Small intestine (tissue), 16 donors: ENCODE measurements at places on chromosomes 16 and 17.

GRCh38 chr17:4540224-4540651 is 14.9 kb downstream of the MYBBP1A start:
- DNase-seq, result peak; percentile 87

DNA sequence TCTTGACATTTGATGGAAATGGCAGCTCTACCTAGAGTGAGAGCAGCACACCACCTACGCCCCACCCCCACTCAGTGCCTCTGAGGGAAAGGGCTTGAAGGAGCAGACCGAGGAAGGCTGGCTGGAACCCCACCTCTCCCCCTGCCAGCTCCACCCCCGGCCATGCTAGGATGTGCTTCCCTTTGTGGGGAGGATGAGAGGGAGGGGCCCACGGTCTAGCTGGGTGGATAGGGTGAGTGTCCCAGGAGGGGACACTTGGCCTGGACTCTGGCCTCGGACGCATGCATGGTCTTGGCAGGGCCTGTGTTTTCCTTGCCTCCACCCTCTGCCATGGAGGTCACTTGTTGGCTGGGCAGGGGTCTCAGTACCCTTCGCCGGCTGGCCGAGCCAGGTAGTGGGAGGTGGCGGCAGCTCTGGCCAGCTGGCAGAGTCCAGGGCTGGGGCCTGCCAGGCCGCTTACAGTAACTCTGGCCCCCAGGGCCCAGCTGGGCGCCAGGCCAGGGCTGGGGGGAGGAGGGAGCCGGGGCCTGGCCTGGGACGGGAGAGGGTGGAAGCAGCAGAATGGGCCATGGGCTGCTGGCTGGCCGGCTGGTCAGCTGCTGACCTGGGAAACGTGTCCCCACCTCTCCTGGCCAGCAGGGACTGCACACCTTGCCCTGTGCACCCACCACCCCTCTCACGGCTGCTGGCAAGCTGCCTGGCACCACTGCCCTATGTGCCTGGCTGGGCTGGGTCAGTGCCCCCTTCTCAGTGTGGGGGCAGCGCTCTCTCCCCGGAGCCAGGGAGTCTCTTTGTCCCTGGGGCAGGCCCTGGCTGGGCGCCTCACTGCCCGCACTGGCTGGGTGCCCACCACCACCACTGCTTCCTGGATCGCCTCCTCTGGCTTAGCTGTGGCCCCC is 23.0 kb downstream of the RARA start:
- no peak for DNase-seq

GRCh38 chr17:48335858-48336500 is 94.0 kb downstream of the SKAP1 start:
- DNase-seq, result peak; percentile 61

- no peak for DNase-seq
Measured at GRCh38 chr17:76862079-76862478, 6.1 kb upstream of the MGAT5B start.

DNA sequence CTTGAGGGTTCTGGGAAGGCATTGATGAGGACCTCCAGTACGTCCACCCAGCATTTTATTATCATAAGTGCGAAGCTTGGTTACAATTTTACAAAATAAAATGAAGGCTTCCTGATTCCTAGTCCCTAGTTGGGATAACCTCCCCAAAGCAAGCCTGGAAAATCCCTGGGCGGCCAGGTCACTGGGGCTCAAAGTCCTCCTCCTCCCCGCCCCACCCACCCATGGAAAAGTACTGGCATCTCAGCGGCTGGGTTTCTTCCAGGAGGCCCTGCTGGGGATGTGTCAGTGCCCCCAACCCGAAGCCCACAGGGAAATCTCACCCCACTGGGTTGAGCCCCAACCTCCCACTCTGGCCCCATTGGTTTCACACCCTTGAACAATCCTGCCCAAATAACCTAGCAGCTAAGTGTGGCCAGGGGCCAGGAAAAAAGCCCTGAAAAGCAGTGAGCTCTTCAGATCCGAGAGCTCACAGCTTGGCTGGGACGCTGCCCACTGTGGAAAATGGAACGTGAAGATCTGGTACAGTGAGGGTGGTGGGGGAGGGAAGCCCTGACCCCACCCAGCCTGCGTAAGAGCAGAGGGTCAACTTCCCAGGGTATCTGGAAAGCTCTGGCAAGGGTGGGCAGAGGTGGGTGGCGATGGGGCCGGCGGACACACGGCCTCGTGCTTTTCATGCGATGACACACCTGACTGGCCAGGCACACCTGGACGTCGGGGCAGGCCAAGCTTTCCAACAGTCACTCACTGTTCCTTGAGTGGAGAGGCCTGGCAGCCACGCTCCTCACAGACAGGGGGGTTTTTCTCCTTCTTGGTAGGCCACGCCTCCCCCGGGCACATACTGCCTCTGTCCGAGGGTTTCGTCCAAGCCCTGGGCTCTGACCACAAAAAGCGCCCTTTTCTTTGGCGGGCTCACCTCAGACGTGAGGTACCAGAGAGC is 324.5 kb downstream of the SOX9 start:
- peak; percentile 87 for DNase-seq
